SK-N-SH (cell line): ENCODE measurements at places on chromosomes 2 and 18. TPM values are rescaled to one million over a fixed set of nuclear protein-coding genes. Genes with fewer than 3 reads are reported as not detected.

DNA sequence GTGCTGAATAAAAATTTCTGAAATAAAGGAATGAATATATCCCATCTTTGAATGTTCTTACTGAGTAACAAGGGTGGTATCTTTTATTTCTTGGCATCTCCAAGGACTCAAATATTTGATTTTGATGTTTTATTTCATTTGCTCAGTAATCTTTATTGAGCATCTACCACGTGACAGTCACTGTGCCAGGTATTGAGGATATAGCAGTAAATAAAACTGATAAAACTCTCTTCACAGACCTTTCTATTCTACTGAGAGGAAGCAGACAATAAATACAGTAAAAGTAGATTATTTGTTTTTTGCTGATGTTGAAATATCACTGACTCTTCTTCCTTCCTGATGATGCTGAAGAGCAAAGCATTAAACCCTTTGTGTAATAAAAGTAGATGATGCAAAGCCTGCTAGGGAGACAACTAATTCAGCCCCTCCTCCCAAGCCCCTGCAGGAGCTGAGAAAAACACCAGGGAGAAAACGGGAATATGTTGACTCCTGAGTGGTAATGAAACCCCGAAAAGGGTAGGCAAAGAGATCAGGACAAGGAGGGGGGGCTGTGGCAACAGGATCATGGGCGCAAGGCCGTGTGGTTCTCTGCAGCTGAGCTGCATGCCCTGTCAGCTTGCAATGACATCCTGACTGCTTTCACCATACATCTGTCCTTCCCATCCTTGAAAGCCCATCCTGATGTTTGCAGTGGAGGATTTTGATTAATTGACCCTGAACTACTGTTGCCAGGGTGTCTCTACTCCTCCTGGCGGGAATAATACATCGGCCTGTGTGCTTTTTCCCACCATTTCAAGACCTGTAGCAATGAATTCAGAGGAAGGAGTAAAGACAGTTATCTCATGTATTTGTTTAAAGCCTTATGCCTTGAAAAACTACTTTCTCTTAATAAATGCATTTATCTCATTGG, 117.4 kb downstream of the EML6 start:
- DNase-seq = peak; percentile 6

DNA sequence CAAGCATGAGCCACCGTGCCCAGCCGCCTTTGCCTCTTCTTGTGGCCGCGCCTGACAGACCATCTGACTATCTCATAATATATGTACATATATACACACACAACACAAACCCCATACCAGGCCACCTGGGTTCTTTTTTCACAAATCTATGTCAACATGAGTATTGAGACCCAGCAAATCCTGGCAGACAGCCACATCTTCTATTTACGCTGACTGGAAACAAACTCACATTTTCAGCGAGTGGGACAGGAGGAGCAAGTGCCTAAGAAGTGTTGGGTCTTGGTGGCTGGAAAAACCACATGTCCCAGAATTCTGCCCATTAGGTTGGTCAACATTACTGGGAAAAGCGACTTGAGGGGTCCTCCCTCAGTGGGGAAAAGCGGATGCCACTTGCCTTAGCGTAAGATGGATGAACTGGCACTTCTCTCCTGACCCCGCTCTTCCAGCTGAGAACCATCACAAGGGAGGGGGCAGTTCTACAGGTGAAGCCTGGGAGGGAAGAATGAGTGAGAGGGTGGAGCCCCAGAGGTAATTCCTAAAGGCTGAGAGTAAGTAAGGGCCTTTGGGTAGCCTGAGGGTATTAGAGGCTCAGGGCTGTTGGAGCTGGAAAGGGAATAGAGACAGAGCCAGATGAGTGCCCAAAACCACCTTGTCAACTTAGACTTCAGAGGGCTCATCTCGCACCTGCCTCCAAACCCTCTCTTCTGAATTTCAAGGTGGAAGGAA, 1.9 kb downstream of the SCYGR3 start:
- no peak for DNase-seq

GRCh38 chr18:79604913-79605880, 74.4 kb upstream of the CTDP1 start:
- DNase-seq = no peak

DNA sequence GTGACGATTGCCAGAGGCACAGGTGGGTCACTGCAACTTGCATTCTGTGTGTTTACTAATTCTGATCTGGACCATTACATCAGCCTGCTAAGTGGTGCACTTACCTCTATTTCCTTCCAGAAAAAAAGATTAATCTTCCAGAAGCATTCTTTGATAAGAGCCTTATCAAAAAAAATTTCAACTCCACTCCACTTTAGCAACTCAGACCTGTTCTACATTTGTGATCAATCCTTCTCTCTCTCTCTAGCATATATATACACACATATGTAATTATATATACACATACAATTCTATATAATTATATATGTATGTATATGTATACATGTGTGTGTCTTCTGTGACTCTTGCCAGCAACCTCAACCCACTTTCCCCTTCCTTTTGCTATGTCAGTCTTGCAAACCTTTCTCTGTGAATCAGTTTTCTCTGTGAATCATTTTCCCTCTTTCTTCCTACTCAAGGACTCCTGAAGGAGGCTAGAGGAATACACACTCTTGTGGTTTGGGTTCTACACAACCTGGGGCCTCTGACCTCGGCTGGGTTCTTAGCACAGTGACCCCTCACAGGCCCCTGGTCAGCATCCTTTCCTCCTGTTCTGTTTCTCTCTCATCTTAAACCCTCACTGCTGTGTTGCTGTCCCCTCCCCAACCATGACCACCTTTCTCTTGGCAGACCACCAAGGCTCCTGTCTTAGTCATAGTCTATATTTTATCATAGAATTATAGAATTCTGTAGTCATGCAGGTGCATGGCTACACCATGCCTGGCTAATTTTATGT, 130.4 kb upstream of the PELI1 start:
- peak; percentile 17 for DNase-seq

The MYL12B gene
- polyA plus RNA-seq = 555 and 645 TPM in 2 replicates

The ANKRD29 gene
- polyA plus RNA-seq = 8.2 and 10.0 TPM in 2 replicates

The MYO3B gene
- polyA plus RNA-seq = not detected in 2 replicates
